ENCODE measurements at places on chromosomes 1 and 21.

DNA sequence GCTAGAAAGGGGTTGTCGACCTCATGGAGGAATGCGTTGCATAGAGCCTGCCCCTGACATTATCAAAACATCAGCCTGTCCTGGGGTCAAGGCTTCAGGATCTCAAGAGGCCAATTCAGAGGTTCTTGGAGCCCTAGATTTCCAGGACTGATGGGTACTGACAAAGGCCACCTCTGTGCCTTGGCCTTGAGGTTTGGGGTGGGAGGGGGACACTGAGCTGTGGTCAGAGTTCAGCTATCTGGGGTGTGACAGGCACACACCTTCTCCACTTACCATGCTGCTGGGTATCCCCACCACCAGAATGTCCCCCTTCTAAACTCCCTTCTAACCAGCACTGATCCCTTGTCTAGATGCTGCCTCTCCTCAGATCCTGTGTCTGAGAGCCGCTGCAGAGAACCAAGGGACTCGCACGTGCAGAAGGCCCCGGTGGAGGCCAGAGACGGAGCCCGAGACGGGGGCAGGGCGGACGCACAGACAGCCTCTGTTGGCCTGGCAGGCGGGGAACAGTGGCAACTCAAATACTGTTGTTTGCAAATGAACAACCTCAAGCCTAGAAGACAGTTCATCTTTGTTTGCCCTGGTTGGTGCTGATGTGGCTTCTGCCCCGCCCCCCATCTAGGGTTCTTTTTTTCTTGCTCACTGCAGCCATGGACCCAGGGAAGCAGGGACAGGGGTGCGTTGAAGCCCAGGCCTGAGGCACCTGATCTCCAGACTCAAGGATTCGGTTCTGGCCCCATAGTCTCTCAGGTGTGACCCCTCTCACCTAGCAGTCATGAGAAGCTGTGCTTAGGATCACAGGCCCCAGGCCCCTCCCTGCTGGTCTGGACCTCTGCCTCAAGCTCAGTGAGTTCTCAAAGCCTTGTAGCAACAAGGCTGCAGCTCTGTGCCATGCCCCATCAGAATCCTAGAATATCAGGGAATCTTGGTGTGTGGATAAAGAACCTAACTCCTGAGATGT lies 28.1 kb upstream of the CSF1 start:
- no peak overlapping the region for H3K4me3 ChIP-seq
- no peaks in the 10 kb centered on the region for H3K27me3 ChIP-seq

DNA sequence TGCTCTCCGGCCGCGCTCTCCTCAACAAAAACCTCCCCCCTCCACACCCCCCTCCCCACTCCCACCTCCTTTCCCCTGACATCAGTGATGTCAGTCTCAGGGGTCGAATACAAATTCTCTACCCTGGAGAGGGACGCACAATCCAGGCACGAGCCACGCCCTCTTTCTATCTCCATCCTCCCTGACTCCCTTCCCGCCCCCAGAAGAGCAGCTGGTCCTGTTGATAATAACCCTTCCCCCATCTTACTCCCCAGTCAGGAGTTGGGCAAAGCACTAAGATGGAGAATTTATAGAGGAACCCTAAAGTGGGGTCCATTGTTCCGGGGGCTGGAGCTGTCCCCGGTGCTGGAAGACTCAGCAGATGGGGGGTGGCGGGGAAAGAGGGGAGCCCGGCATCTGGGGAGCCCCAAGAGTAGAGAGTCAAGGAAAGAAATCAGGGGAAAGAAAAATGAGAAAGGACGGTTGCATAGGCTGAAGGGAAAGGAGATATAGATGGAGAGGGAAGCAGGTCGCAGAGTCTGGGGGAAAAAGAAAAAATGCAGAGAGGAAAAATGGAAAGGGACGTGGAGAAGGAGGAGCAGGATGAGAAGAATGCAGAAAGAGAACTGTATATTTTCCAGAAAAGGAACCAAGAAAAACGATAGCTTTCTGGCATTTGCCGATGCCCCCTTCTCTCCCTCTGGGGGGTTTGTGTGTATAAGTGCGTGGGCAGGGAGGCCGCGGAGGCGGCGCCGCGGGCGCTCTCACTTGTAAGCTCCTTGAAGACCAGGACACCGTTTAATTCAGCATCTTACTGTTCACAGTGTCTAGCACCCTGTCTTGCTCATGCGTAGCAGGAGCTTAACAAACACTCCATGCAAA lies at the start of gene CELF3:
Gene CELF3 (minus strand): TSS at position 33 of the 861 bp plus-strand sequence. CDS start 783 bp downstream, outside the sequence.
- peaks cover 61% of the 10 kb centered on the region for H3K27me3 ChIP-seq
- H3K4me1 ChIP-seq = peaks cover 22% of the 10 kb centered on the region
- no peaks in the 10 kb centered on the region for H3K36me3 ChIP-seq
- H3K27ac ChIP-seq = no peak within 1 kb of the TSS
- peak; percentile 12 for DNase-seq

DNA sequence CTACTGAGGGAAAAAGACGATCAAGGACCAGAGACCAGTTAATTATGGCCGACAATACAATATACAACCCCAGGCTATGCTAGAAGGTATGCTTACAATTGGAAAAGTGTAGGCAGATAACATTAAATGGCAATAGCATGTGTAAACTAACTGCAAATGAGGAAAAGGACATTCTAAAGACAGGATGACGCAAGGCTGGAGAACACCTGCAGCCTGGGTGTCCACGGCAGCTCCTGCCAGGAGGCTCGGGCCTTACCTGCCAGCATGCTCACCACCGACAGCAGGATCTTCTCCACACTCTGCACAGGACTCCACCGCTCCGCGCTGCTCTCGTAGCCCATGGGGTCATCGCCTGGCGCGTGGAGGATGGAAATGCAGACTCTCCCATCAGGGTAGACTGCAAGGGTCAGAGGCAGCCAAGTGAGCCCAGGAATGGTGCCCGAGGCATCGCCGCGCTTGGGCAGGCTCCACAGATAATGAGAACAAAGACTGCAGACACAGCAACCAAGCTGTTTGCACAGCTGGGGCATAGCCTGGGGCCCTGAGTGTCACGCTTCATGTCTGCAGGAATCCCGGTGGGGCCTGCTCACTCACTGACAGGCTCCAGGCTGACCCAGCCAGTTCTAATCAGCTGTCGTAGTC lies 28.2 kb downstream of the UBE2G2 start:
- DNase-seq = no peak
- no peak overlapping the region for H3K27ac ChIP-seq
- H3K4me3 ChIP-seq = no peak overlapping the region
- no peaks in the 10 kb centered on the region for H3K4me1 ChIP-seq
- H3K27me3 ChIP-seq = no peaks in the 10 kb centered on the region
- H3K36me3 ChIP-seq = peaks cover 58% of the 10 kb centered on the region

DNA sequence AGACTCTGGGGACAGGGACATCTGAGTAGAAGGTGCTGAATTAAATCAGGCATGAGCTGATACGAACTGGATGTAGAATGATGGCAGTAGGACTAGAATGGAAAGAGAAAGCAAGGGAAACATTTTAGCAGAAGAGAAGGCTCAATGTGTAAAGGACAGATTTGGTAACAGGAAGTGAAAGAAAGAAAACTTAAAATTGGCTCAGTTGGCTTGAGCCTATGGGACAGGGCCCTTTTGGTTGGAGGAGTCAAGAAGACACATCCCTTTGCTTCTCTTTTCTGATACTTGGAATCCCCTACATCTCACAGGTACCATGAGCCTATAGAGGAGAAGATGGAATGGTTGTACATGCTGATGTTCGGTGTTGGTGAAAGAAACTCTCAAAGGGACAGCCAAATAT lies 300.6 kb upstream of the PLXNA2 start:
- H3K36me3 ChIP-seq = no peaks in the 10 kb centered on the region
- H3K4me3 ChIP-seq = no peak overlapping the region
- peaks cover 5% of the 10 kb centered on the region for H3K27me3 ChIP-seq
- no peak for DNase-seq
- no peaks in the 10 kb centered on the region for H3K4me1 ChIP-seq
- H3K27ac ChIP-seq = no peak overlapping the region

GRCh38 chr1:117600966-117601365 lies 4.9 kb upstream of the TENT5C start:
- peaks cover 4% of the 10 kb centered on the region for H3K27me3 ChIP-seq
- H3K27ac ChIP-seq = no peak overlapping the region
- H3K36me3 ChIP-seq = no peaks in the 10 kb centered on the region
- peaks cover 11% of the 10 kb centered on the region for H3K4me1 ChIP-seq
- no peak overlapping the region for H3K4me3 ChIP-seq

All from activated naive CD8-positive, alpha-beta T cell treated with anti-CD3 and anti-CD28 coated beads, Interleukin-2, amount 50 U/mL, for 24 hours (primary cell).